ENCODE measurements at places on chromosomes 1 and 21.

- DNase-seq, result peak; percentile 13
Measured at GRCh38 chr21:34243562-34243961, 120.2 kb upstream of the KCNE2 start.

DNA sequence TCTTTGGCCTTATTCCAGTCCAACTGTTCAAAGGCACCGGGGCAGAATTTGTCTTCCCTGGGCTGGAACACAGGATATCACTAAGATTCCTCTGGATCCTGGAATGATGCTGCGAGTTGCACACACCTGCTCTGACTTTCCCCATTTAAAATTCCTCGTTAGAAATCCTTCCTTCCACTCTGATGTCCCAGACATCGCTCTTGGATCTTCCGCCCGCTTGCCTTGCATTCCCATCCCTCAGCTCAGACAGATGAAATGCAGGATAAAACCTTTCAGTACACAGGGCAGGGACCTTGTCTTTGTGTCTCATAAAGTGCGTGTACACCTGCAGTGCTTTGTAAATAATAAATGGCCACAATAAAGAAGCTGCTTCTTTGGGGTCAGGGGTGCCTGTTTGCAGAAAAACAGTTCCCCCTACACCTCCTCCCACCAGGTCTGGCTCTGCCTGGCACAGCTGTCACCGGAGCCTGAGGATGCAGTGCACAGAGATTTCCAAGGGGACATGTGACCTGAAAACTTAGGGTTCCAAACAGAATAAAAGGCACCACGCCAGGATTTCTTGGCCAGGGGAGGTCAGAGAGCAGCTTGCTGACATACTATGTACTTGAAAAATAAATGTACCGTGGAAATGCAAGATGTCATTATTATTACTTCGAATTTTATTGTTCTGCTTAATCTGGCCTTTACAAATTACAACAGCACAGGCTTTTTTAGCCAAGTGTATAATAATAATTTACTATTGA, 62.9 kb upstream of the SYT6 start:
- DNase-seq, result no peak

GRCh38 chr1:54792686-54793282, 8.3 kb downstream of the TTC22 start:
- no peak for DNase-seq

GRCh38 chr1:29171089-29171488, 10.6 kb downstream of the SRSF4 start:
- no peak for DNase-seq

DNA sequence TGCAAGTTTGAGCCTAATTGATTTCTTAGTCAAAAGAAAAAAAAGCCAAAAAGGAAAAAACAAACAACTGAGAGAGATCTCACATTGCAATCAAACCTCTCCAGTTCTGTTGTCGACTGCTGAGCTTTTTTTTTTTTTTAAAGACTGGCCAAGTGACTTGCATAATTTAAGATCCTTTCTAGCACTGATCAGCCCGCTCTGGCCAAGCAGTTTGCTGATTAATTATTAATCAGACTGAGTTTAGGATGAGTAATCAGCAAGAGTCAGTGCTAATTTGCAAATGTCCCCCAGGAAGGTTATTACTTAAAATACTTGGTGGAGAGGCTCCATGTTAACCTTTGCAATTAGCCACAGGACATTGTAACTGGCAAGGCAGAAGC, 39.3 kb downstream of the HMGB4 start:
- DNase-seq, result no peak

- no peak for DNase-seq
Measured at GRCh38 chr1:145961425-145962156, 2.8 kb downstream of the ANKRD34A start.

GRCh38 chr1:29488794-29489311, 252.5 kb downstream of the PTPRU start:
- no peak for DNase-seq

- no peak for DNase-seq
Measured at GRCh38 chr1:159743651-159744410, 29.4 kb upstream of the CRP start.

DNA sequence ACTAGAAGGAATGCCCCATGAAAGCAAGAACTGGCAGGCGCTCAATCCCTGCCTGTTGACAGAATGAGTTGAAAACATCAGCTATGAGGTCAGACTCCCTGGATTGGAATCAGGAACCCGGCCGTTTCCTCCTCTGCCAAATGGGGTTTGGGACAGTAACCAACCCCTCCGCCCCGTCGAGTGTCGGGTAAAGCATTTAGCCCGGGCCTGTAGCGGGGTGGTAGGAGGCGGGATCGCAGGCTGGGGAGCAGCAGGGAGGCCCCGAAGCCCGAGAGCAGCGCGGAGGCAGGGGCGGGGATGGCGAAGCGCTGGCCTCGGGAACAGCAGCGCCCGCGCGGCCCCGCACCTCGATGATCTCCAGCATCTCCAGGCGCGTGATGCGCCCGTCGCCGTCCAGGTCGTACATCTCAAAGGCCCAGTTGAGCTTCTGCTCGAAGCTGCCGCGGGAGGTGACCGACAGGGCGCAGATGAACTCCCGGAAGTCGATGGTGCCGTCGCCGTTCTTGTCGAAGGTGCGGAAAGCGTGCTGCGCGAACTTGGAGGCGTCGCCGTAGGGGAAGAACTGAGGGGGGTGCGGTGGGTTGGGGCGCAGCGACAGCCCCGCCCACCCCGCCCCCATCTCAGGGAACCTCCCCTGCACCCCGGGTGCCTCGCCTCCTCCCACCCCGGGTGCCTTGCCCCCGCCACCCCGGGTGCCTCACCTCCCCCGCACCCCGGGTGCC, 7.5 kb downstream of the HPCAL4 start:
- DNase-seq, result no peak

- DNase-seq, result no peak
Measured at GRCh38 chr1:212440419-212440818, 7.7 kb downstream of the NENF start.

GRCh38 chr1:46413596-46413985, 19.5 kb downstream of the FAAH start:
- DNase-seq, result no peak

DNA sequence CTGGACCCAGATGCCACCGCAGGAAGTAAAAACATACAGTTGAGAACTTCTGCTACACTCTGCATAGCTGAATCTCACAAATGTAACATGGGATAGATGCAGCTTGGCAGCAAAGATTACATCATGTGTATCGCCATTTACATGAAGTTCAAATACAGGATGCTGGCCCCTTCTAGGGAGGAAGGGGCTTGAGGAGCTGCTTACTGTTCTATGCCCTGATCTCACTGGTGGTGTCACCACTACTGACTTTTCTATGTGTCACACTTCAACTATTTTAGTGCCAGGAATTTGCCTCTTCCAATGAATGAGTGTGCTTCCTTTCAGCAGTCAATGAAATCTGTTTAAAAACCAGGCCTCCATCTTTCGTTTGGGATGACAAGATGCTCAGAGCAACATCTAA, 31.1 kb downstream of the MRAP start:
- DNase-seq, result no peak

- DNase-seq, result no peak
Measured at GRCh38 chr21:32978331-32979270, 47.1 kb upstream of the OLIG2 start.

GRCh38 chr1:66927528-66927927, 2.7 kb downstream of the MIER1 start:
- no peak for DNase-seq

DNA sequence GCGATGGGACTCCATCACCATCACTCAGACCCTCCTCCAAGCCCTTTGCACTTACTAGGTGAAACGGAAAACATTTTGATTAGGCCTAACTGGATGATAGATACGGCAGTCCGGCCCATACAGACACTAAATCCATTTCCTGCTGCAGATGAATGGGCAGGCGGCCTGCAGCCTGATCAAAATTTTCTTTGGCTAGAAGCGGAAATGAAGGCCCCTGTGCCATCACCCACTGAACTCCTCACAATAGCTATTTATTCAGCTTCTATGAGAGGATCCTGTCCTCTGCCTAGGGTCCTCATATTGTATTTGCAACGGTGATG, 200.5 kb downstream of the OMA1 start:
- DNase-seq, result no peak

DNA sequence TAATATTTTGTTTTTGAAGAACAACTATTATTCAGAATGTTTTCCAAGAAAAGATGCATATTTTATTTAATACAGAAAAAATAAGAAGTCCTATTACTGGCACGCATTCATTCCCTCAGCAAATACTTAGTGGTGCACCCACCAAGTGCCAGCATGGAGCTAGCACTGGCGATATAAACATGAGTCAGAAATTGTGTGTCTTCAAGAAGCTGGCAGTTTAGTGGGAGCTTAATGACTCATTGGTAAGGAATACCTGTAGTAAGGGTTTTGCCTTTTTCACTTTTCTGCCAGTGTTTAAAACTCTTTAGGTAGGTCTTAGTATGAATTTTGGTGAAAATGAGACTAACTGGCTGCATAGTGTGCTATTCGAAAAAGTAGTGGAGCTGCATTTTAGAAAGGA, 6.3 kb downstream of the MAGI3 start:
- no peak for DNase-seq

- DNase-seq, result no peak
Measured at GRCh38 chr1:204408074-204408507, 3.5 kb downstream of the PPP1R15B start.

GRCh38 chr1:203091199-203091477, 5.3 kb upstream of the MYOG start:
- DNase-seq, result no peak

- no peak for DNase-seq
Measured at GRCh38 chr1:178551940-178552339, 39.0 kb downstream of the TEX35 start.

DNA sequence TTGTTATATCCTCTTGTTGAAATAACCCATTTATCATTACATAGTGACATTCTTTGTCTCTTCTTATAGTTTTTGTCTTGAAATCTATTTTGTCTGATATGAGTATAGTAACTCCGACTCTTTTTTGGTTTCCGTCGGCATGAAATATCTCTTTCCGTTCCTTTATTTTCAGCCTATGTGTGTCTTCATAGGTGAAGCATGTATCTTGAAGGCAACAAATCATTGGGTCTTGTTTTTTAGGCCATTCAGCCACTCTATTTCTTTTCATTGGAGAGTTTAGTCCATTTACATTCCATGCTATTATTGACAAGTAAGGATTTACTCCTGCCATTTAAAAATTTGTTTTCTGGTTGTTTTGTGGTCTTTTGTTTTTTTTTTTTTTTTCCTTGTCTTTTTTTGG, 441.9 kb upstream of the KAZN start:
- no peak for DNase-seq

DNA sequence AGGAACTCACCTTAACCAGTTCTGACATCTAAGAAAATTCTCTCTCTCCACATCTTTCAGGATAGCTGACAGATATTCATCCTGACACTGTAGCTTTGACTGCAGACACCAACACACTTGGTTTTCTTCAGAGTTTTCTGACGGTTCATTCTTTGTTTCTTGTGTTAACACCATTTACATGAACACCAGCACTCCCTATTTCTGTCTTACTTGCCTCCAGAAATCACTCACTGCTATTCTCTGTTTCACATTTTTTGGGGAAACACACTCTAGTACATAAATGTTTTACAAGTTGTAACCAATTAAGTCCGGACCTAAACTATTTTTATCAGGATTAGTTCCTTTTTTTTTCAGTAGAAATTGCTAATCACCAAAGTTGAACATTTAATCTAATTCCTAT, 15.4 kb downstream of the FLVCR1 start:
- no peak for DNase-seq

Data from iPS DF 6.9 (cell line).